Hematopoietic multipotent progenitor cell treated with erythropoietin and hydrocortisone succinate and interleukin-3 and kit ligand, for 17 days (in vitro differentiated cells): ENCODE measurements at places on chromosomes 4 and X.

DNA sequence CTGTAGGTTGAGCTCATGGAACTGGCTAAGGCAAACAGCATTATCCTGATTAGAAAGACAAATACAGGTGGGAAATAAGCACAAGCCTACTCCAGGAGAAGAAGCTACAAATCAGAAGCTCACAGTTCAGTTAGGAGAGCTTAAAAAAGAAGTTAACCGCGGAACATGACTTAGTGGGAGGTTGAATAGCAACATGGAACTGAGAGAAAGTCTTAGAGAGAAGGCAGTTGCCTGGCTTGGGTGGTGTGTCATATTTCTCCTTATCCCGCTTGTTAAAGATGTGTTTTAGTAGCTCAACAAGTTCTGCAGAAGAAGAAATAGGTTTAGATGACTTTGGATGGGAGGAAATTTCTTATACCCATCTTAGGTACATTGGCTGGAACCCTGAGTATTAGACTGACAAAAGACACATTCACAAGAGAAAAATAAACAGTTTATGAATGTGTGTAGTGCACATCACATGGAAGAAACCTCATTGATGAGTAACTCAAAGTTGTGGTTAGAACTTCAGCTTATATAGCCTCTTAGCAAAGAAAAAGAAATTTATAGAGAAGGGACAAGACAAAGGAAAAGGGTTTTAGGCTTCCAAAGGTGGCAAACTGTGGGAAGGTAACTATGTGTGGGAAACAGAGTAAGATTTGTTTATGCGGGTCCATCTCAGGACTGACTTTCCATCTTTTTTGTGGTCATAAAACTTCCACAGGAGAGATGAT, 37.4 kb upstream of the RXFP1 start:
- DNase-seq = no peak

GRCh38 chr4:92184566-92184965, 119.2 kb upstream of the GRID2 start:
- DNase-seq = no peak

GRCh38 chr4:153365003-153365402, 20.5 kb downstream of the MND1 start:
- DNase-seq = no peak

GRCh38 chr4:181646864-181647263, 596.3 kb upstream of the TENM3 start:
- no peak for DNase-seq

- no peak for DNase-seq
These were observed 26.5 kb downstream of the MSL3 start for GRCh38 chrX:11784543-11784942.

DNA sequence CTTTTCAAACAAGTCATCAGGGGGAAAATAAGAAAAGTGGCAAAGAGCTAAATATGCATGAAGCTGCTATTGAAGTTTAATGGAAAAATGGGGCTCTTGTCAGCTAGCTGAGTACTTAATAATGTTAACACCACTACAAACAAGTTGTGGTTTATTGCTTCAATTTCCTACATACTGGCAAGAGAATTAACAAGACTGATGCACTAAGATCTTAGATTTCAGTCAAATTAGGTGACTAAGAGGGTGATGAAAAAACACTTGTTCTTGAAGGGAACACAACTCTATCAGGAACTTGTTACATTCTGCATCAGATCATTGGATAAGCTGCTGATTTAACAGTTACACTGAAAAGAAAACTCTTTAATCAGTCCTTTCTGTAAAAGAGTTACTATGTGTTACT, 234.6 kb upstream of the AFF2 start:
- DNase-seq = no peak

DNA sequence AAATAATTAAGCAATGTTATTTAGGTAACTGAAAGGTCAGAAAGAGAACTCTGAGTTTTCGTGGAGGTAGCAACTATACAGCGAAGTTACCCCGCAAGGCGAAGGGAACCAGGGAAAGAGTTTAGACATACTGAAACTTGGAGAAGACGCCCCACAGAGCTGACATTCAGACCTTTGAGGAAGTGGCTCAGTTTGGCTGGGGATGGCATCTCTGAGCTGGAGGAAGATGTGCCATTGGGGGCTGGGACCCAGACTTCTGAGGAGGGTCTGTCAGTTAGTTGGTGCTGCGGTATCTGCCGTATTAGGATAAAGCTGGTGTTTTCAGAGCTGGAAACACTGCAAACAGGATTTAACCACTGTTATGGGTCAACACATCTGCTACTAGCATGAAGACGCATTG, 156.6 kb downstream of the ANKRD50 start:
- DNase-seq = no peak

- no peak for DNase-seq
These were observed 415 bp downstream of the SHISA3 start for GRCh38 chr4:42397635-42398170.

- DNase-seq = no peak
These were observed 51.6 kb upstream of the HDAC8 start for GRCh38 chrX:72624194-72624593.

DNA sequence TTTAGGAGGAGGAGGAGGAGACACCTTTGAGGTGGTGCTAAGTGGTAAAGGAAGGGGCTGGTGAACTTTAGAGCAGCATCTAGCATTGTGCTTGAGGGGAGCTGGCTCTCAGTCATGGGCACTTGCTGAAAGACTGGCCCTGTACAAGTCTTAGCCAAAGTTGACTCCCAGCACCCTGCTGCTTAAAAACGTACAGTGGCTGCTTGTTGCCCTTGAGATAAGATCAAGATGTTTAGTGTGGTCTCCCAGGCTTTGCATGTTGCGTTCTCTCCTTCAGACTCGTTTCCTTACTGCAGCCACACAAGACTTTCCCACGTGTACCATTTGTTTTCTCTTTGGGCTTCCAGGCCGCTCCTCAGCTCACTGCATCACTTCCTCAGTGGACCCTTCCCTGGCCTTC, 1.8 kb downstream of the MED28 start:
- peak; percentile 22 for DNase-seq

DNA sequence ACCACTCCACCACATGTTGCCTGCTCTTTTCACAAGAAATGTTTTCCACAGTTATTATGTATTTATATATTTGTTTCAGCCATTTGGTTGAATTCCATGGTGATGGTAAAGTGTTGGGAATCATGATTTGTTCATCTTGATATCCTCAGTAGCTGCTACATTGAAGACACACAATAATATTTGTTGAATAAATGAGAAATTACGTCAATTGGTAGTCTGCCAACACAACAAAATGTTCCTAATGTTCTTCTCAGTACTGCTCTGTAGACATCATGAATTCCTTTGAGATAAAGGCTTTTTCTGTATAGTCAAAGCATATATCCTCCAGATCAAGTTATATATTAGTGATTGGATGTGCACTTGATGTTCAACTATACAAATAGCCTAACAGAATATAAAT, 29.5 kb downstream of the CXXC4 start:
- DNase-seq = no peak

- DNase-seq = no peak
These were observed 111.5 kb downstream of the DTHD1 start for GRCh38 chr4:36392916-36393315.

GRCh38 chrX:129553619-129554288, 13.7 kb downstream of the OCRL start:
- DNase-seq = no peak
